ENCODE measurements at places on chromosomes 1 and 21.

DNA sequence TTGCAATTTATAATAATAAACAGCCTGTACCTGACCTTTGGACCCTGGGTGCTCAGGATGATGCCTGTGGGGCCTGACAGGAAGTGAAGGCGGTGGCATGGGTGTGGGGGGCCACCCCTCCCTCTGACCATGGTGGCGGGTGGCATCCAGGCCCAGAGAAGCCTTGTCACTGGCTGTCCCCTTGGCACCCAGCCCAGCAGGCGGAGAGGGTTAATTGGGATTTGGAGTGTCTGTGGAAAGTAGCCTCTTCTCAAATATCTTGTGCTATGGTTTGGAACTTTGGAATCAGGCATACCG is 20.5 kb downstream of the SOX13 start:
- DNase-seq, result no peak

GRCh38 chr1:3545363-3546047 is 65.8 kb downstream of the MEGF6 start:
- no peak for DNase-seq

- DNase-seq, result no peak
These were observed 123.2 kb downstream of the DPYD start for GRCh38 chr1:97797403-97798183.

DNA sequence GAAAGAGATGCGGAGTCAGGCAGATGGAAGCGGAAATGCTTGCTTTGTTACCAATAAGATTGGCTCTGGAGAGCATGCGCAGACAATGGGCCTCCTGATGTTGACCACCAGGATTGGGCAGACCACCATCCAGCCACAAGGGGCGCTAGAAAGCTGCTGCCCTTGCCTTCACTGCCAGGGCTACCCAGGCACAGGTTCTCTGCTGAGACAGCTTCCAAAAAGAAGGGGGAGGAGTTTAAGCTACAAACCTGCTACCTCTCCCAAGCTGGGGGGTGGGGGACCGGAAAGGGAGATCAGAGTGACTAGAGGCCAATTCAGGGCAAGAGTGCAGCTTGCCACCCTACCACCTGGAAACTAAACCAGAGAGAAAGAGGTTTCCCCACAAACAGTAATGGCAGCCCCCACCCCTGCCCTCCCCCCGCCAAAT is 369.7 kb downstream of the RRAGC start:
- DNase-seq, result no peak

DNA sequence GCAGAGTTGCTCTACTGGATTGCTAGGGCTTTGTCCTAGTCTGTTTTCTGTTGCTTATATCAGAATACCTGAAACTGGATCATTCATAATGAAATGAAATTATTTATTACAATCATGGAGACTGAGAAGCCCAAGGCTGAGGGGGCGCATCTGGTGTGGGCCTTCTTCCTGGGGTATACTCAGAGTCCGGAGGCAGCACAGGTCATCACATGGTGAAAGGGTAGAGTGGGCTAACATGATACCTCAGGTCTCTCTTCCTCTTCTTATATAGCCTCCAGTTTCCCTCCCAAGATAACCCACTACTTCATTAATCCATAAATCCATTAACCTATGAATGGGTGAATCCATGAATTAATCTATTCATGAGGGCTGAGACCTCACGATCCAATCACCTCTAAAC is 667.6 kb upstream of the NCAM2 start:
- DNase-seq, result no peak

- DNase-seq, result no peak
These were observed 26.8 kb downstream of the KIF1B start for GRCh38 chr1:10237157-10237539.
